ENCODE measurements at places on chromosomes 6 and 20.

DNA sequence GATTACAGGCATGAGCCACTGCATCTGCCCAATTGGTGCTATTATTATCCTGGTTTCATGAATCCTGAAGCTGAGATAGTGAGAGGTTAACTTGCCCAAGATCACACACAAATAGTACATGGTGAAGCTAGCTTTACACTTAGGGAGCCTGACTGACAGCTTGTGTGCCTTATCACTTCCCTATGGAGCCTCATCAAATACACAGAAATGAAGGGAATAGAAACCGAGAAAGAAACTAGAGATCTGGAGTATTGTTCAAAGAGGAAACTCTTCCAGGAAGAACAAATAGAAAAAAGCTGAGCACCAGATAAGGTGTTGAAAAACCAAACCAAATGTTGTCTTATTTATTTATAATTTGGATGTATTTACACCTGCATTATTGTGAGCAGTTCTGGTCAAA, 155.0 kb upstream of the CITED2 start:
- DNase-seq, result peak; percentile 21

GRCh38 chr6:170098428-170099170, 192.3 kb downstream of the DLL1 start:
- DNase-seq, result no peak

DNA sequence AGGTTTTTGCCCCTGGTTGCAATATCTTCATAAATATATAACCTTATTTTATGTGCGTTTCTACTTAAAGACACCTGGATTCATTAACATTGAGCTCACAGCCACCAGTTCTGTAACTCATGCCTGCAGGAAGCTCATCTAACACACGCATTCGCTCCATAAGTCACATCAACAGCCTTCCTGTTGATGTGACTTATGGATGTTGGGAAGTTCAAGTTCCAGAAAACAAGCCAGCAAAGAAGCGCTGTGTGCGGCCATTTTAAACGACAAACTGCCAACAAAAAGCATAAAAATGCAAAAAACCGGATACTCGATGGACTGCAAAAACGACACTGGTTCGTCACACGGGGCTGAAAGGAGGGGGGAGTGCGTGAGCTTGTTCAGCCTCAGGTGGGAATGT, 77.9 kb upstream of the NFATC2 start:
- no peak for DNase-seq

DNA sequence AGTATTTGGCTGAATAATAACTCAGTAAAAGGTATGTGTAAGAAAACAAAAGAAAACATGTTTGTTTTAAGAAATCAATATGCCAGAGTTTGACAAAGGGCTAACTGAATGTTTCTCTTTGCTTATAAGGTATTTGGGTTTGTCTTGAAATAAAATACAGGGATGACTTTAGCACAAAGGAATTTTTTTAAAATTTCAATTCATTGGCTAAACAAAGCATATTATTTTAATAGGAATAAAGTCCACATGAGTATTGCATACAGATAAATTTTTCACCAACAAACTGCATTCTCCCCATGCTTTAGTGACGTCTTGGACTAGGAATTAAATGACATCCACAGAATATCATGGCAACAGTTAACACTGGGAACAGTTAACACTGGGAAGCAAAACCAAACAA, 480.0 kb upstream of the JAG1 start:
- DNase-seq, result no peak

DNA sequence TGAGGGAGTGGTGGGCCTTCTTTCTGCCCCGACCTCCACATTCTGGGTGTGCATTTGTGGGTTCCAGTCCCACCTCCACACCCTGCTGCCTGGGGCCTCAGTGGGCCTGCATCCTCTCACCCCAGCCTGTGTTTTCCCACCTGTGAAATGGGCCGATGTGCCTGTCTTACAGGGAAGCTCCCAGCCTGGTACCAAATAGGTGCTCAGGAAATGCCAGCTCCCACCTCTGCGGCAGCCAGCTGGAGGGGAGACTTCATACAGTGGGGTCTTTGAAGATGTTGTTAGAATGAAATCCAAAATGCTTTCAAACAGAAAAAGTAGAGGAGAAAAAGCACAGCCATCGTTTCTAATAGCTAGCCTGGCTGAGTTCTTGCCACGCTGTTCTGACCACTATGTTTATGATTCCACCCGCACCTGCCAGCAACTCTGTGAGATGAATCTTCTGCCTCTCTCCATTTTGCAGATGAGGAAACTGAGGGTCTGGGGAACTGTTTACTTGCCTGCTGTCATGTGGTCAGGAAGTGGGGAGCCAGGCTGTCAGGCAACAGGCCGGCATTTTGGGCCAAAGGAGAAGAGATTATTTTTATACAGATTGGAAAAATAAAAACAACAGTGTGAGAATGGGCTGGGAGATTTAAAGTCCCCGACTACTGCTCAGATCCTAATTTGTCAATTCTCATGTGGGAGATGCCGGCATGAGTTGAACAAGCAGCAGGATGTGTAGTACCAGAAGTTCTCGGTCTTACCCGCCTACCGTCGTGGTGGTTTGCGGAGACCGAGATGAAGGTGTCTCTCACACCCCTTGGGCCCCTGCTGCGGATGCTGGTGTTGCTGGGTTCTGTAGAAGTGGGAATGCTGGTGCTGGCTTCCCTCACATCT, 4.6 kb downstream of the TMEM181 start:
- no peak for DNase-seq

- no peak for DNase-seq
Observed at GRCh38 chr6:152858141-152858540, 107.5 kb downstream of the VIP start.

DNA sequence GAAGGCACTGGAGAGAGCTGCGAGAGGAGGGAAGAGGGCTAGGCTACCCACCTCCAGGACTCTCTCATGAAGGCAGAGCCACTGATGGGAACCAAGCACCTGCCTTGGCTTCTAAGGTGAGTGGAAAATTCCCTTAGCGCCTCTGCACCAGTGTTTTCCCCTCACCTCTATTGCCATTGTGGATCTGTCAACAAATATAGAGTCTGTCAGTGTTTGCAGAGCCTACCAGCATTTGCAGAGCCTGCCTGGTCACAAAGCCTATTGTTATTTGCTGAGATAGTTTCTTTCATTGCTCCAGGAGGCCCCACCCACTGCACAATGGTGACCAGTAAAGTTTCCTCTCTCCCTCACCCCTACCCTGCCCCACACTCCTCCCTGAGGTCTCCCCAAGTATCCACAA, 141.9 kb downstream of the MRPL14 start:
- no peak for DNase-seq

DNA sequence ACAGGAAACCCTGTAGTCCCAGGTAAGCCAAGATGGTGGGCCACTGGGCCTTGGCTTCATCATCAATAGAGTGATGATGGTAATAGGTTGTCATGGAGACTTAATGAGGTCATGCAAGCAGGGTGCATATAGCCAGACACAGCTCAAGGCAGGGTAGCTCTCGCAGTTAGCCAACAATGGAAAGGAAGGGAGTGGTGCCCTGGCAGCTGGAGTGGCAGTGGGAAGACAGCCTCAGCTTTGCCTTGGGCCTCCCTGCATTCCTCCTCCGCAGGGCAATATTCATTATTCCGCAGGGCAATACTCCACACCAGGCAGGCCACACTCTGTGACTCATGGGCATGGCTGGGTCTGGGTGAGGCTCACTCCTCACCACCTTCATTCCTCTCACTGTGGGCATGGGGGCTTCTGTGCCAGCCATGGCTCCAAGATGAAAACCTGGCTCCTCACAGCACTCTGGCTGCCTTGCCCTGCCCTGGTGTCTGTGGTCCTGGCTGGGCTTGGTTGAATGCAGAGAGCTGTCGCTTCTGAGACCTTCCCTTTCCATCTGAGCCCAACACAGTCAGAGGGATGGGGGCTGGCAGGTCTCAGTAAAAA, 163.1 kb upstream of the PMEPA1 start:
- no peak for DNase-seq

- DNase-seq, result no peak
Observed at GRCh38 chr20:25064561-25065071, 6.7 kb upstream of the ACSS1 start.

DNA sequence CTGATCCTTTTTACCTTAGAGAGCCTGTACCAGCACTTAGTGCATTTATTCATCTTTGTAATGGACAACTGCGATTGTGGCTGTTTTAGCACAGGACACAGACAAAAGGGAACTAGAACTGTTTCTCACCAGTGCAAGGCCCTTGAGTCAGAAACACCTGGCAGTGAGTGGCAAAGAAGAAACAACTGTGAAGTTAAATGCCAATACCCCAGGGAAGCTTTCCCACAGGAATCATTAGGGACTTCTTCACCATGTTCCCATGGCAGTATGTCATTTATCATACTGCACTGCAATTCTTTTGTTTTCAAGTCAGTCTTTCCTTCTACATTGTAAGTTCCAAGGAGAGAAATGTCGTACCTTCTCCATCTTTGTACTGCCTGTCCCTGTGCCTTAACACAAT, 28.6 kb upstream of the CDYL start:
- no peak for DNase-seq

DNA sequence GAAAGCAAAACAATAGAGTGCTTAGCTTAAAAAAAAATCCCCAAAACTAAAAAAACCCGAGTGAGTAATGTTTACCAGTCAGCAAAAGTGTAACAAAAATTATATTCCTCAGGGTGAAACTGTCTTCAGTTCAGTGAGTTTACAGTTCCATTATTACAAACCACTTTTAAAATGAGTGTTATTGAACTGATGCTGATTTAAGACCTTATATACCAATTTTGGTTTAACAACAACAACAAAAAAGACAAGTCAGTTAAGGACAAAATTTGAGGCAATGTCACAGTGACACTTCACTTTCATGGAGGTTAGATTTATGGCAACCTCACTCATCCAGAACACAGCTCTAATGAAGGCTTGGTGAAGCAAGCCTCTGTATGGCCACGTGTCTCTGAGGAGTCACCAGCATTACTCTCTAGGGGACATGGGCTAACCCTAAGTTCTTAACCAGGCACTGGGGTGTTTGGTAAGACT, 630.8 kb downstream of the PHF3 start:
- no peak for DNase-seq

DNA sequence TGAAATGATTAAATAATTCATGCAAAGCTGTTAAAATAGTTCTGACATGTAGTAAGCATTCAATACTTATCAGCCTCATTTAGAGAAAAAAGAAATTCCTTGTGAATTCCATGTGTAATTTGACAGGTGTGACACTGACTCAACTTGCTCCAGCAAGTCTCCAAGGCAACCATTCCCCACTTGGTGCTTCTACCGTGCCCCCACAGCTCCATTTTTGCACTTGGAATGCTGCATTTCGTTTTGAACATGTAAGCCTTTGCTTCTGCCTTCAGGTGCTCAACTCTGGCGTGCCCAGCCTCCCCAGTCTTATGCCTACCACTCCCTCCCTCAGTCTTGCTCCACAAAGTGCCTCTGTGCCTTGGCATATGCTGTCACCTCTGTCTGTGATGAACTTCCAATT, 760.6 kb upstream of the CHD6 start:
- DNase-seq, result no peak

DNA sequence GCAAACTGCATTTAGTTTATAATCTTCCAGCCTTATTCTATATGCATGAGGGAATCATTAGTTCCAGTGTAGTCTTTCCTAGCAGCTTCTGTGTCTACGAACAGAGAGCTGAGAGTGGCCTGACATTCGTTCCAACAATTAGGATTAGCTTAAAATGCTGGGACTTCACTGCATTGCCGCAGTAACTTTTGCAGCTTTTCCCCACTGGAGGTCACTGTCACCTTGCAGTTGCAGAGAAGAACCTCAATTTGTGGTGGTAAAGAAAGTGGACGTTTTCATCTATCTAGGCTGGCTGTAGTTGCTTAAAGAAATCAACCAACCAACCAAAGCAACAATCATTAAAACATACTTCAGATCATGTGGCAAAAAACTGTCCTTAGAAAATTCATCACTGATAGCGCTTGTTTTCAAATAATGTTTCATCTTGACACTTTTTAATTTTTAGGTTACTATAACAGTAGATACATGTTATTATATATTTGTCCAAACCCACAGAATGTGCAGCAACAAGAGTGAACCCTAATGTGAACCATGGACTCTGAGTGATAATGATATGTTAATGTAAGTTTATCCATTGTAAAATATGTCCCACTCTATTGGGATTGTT, 12.2 kb downstream of the MYLK4 start:
- peak; percentile 50 for DNase-seq

- no peak for DNase-seq
Observed at GRCh38 chr20:60941379-60941778, 310.7 kb upstream of the CDH4 start.

DNA sequence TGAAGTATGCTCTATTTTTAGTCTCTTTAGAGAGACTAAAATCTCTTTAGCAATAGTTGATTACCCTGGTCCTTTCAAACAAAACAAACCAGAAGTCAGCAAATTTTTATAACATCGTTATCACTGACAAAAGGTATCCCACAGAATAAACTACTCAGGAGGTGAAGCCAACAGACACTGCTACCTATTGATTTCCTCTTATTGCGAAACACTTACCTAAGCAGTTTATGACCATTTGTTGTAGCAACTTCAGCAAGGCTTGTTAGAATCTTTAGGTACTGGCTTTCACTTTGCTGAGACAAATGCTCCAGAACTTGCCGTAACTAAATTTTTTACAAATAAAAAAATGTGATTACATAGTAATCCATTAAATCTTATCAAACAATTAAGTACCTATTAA, 64.4 kb downstream of the HACE1 start:
- DNase-seq, result no peak

DNA sequence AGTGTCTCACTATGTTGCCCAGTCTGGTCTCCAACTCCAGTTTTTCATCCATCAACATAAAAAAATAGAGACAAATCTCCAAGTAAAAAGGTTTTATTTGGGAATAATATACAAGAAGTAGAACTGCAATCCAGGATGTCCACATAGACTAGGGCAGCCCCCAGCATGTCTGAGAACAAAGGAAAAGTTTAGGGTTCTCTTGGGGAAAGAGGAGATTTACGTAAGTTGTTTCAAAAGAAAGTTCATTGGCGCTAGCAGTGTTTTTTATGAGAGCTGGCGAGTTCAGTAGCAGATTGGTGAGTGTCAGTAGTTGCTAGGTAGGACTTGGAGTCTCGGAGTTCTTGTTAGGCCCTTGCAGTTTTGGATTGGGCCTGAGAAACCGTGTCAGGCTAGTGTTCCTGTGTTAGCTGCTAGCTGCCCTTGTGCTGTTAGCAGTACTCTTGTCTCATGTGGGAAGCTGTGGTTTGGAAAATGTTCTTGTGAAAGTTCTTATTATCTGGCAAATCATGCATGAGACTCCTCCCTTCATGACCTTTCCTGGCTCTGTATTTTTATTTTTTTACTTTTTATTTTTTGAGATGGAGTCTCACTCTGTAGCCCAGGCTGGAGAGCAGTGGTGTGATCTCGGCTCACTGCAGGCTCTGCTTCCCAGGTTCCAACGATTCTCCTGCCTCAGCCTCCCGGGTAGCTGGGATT, 24.7 kb downstream of the TTLL9 start:
- DNase-seq, result no peak

DNA sequence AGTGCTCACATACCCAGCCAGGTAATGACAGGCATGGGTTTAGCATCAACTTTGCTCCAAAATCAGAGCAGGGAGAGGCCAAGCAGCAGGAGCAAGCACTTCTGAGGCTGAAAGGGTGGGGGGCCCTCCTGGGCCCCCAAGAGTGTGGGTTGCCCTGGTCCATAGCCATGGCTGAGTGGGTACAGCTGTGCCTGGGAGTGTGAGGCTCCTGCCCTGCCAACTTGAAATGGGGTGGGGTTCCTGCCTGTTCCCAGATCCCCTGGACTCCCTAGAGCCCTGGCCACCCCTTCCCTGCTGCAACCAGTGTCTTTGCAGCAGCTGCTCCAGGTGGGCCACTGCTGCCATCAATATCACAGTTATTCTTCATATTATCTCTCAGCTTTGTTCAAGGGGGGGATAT, 1224.2 kb upstream of the GJE1 start:
- DNase-seq, result no peak

Measured in T-helper 1 cell (primary cell).